ENCODE measurements at places on chromosomes 5 and 9.

- DNase-seq, result no peak
These were observed 417.0 kb upstream of the ADAMTSL1 start for GRCh38 chr9:18056993-18057369.

GRCh38 chr9:83466877-83467276, 71.3 kb downstream of the FRMD3 start:
- no peak for DNase-seq

GRCh38 chr5:33023649-33024048, 312.5 kb downstream of the NPR3 start:
- DNase-seq, result no peak

GRCh38 chr9:97978371-97979130, 4.6 kb upstream of the ANP32B start:
- DNase-seq, result no peak

GRCh38 chr9:37705787-37706186, 47.8 kb upstream of the TRMT10B start:
- no peak for DNase-seq
